ENCODE measurements at places on chromosomes 4 and X. TPM values are rescaled to one million over a fixed set of nuclear protein-coding genes. Genes with fewer than 3 reads are reported as not detected.
A peak's percentile ranks its signal among the peaks of the same experiment; 100 is the strongest.

GRCh38 chrX:6849716-6850414, 297.6 kb upstream of the STS start:
- H3K27ac ChIP-seq, result no peak overlapping the region
- no peaks in the 10 kb centered on the region for H3K36me3 ChIP-seq
- no peaks in the 10 kb centered on the region for H3K27me3 ChIP-seq

DNA sequence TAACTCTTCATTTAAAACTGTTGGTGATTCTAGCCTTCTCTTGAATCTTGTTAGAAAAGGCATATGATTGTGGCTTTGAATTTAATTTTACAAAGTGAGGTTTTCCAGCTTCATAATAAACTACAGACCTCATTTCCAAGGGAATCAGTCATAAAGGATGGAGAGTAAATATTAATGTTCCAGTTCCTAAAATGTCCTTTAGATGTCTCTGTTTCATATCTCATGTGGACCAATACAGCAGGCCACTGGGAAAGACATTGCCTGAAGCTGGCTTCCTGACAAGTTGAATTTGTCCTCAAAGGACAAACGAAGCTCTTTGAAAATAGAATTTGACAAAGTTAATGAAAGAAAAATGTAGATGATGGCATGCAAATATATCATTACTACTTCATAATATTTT, 125.4 kb downstream of the ZNF330 start:
- no peaks in the 10 kb centered on the region for H3K27me3 ChIP-seq
- H3K27ac ChIP-seq, result no peak overlapping the region
- peak; percentile 72 for DNase-seq
- H3K36me3 ChIP-seq, result no peaks in the 10 kb centered on the region
- H3K4me3 ChIP-seq, result no peak overlapping the region
- peaks cover 2% of the 10 kb centered on the region for H3K4me1 ChIP-seq

GRCh38 chrX:13467243-13467642, 102.2 kb upstream of the EGFL6 start:
- H3K27me3 ChIP-seq, result no peaks in the 10 kb centered on the region
- H3K4me3 ChIP-seq, result no peak overlapping the region
- DNase-seq, result no peak
- H3K27ac ChIP-seq, result no peak overlapping the region
- no peaks in the 10 kb centered on the region for H3K4me1 ChIP-seq

DNA sequence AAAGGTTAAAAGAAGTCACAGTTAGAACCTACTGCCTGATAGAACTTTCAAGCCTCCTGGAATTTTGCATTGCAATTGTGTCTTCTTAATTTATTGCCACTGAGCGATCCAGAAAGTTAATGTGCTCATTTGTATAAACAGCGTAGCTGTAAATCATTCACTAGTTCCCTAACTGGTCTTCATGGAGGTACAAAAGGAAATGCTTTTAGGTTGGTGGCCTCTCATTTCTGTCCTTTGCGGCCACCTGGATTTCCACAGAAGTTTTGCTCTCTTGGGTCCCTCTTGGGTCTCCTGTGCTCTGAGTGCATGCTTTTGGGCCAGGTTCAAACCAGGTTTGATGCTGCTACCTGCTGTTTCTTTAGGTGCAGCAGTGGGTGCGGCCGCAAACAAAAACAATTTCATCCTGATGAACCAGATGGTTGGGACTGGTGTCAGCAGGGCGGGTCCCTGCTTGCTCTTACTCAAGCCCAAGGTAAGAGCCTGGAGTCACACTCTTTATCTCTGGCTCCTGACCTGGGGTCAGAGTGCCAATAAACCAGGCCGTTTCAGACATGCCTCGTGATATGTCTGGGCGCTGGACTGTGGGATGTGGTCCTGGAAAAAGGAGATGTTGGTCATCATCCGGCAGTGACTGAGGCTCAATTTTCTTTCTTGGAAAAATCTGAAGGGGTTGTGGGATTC, 270.1 kb downstream of the PTTG2 start:
- no peak for DNase-seq
- H3K36me3 ChIP-seq, result no peaks in the 10 kb centered on the region
- H3K27ac ChIP-seq, result no peak overlapping the region
- no peak overlapping the region for H3K4me3 ChIP-seq
- H3K27me3 ChIP-seq, result no peaks in the 10 kb centered on the region

HTN3 gene
- total RNA-seq, result not detected
